Effector CD4-positive, alpha-beta T cell (primary cell): ENCODE measurements at places on chromosomes 1 and 21.
A peak's percentile ranks its signal among the peaks of the same experiment; 100 is the strongest.

- DNase-seq = no peak
Measured at GRCh38 chr1:232438476-232438875, 191.5 kb downstream of the SIPA1L2 start.

DNA sequence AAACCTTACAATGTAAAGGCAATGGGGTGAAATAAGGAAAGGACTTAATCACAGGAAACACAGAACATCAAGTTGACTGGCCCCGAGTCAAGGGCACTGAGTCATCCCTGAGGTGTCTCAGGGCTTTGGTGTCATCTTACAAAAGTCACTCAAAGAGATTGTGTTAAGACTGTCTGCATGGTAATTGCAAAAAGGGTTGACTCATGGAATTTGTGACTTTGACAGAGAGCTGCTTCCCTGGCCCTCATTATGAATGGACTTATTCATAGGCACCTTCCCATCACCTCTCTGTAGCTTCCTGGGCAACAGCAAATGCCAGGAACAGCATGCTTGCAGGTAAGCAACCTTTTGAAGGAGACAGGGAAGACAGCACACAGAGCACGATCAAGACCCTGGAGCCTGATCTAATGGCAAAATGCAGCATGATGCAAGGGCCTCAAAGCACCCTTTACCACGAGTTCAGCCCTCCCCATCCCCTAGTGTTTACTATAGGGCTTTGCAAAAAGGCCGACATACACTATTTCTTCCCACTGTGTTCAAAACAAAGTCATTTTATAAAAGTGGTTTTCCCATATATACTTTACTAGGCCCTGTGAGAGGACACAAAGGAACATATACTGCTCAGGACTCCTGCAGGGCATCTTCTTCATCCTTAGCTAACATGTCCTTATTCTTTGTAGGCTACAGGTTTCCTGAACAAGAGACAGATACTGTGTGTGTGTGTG is 17.1 kb downstream of the ZP4 start:
- no peak for DNase-seq

GRCh38 chr21:46211376-46211775 is 17.2 kb downstream of the LSS start:
- no peak for DNase-seq

DNA sequence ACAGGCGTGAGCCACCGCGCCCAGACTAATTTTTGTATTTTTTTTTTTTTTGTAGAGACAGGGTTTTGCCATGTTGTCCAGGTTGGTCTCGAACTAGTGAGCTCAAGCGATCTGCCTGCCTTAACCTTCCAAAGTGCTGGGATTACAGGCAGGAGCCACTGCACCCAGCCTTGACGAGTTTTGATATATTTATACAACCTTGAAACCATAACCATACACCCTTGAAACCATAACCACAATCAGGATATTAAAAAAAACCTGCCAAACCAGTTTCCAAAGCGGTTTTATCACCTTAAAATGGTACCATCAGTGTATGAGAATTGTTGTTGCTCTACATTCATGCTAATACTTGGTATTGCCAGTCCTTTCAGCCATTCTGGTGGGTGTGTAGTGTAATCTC is 3.7 kb upstream of the PHACTR4 start:
- no peak for DNase-seq

DNA sequence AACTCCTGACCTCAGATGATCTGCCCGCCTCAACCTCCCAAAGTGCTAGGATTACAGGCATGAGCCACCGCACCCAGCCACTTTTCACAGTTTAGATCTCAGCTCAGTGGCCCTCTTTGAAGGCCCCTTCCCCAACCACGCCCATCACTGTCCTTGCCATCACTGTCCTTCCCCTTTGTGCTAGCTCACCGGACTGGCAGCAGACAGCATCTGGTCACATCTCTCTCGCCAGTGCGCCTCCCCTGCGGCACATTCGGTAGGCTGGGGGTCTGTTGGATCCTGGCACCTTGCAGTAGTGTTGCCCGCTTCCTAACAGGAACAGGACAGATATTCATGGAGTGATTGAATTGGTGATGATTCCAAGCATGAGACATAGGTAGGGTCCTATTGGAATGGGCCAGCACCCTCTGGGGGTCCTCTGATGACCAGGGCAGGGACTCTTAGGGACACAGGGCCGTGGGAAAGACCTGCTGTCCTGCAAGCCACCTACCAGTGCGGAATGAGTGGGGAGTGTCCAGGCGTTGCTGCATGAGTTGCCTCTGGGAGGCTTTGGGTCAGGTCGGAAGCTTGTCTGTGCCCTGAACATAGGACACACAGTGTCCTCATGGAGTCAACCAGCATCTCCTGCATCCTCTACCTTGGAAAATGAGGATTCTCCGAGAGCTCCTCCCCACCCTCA is 178.8 kb upstream of the VAMP3 start:
- no peak for DNase-seq

DNA sequence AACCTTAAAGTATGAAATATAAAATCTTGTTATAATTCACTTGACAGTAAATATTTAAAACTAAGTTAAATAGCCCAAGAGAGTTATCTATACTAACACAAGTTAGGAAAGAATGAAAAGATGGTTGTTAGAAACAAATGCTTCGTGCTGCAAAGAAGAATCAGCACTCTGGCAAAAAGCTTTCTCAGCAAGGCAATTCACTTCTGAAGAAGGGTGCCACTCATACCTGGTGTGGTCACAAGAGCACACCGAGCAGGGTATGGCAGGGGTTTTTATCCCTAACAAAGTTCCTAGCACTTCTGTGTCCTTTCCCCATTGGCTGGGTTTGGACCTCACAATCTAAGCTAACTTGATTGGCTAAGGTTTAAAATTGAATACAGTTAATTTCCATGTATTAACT is 121.0 kb downstream of the MAGI3 start:
- no peak for DNase-seq

- no peak for DNase-seq
Measured at GRCh38 chr1:116907351-116907750, 2.4 kb upstream of the PTGFRN start.

DNA sequence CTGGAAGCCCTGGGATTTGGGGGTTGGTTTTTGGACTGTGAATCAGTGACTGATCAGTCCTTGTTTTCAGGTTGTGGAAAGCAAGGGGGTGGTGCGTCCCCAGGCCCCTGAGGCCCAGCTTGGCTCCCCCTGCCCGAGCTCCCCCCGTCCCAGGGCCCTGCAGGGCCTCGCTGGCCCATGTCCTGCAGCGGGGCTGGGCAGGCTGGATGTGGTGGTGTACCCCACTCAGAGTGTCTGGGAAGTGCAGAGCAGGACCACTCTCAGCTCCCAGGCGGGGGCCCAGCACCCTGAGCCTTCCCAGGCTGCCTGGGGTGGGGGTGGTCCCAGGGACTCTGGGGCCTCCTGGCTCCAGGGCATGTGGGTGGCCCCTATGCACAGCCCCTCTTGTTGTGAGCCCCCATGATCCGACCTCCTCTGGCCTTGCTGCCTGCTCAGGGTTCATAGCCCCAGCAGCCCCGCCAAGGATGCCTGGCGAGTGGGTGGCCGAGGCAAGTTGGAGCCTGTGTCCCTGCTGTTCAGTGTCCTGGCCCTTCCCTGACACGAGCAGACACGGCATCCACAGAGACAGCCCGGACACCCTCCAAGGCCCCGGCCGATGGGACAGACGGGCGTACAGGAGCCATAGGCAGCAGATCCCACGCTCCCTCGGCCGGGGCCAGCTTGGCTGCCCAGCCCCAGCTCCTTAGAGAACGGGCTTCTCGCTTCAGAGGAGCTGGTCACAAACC is 37.9 kb downstream of the SLX9 start:
- no peak for DNase-seq

DNA sequence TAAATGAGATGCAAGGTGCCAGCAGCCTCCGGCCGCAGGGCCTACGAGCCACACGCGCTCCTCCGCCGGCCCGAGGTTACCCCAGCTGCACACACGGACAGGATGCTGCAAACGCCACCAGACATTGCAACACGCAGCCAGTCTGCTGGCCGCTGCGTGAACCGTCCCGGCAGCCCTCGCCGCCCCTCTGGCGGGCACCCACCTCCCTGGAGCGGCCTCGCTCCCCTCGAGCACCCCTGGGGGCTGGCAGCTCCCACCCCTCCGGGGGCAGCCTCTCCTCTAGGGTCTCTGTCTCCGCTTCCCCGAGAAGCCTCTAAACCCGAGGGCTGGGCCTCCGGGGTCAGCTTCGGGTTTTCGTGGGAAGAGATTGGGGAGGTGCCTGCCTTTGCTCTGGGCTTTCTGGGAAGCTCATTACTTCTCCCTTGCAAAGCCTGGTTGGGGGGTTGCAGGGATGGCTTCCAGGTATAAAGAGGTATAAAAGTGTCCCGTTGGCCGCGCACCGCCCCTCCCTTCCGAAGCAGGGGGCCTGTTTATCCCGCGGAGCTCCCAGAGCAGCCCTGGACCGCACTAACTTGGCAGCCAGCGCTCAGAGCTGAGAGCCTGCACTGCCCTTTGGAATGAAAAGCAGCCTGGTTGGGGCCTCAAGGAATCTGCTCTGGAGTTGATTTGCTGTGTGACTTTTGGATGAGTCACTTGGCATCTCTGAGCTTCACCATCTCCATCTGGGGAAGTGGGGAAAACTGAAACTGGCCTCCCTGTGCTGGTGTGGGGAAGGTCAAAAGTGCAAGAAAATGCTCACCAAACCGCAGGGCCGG is 21.8 kb downstream of the DHRS3 start:
- DNase-seq = no peak

GRCh38 chr1:163673759-163674151 is 352.0 kb downstream of the NUF2 start:
- DNase-seq = no peak

DNA sequence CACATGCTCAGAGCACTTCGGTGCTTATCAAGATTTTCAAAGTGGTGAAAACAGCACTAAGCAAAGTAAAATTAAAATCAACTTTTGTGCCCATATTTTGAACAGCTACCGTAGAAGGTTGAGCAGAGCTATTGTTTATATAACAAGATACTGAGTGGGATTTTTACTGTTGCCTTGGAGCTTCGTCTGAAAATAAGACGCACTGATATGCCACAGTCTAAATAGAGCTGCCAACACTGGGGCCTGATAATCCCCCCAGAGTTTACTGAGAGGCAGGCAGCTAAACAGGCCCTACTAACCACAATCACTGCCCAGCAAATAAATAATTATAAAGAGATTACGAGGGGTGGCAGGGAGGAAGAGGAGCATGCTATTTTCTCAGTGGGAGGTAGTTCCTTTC is 650 bp upstream of the CCDC190 start:
- DNase-seq = no peak

DNA sequence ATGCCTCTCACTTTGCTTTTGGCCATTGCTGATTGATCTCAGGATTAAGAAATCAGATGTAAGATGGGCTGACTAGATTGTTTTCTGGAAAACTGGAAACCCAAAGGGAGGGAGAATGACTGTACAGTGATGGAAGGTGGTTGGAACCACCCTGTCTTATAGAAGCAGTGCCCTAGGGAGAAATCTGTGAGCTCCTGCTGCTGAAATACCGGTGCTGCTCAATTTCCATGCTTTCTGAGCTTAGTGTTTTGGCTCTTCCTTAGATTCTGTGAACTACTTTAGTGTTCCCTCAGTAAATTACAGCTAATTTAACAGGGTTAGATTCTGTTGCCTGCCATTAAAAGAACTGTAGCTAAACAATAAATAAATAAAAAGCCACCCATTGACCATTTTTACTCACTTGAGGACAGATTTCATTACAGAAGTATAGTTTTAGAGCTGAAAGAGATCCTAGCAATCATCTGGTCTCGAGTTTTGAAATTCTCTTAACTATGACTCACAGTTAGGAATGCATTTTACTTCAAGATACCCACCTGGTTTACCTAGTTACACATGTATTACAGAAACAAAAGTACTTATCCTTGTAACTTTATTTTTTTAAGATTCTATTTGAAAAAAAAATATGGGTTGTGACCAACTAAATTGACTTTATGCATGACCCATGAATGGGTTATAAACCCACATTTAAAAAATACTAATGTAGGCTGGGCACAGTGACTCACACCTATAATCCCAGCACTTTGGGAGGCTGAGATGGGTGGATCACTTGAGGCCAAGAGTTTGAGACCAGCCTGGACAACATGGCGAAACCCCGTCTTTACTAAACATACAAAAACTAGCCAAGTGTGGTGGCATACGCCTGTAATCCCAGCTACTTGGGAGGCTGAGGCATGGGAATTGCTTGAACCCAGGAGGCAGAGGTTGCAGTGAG is 33.2 kb downstream of the CAMSAP2 start:
- DNase-seq = no peak

- DNase-seq = no peak
Measured at GRCh38 chr21:14271053-14271452, 55.1 kb downstream of the RBM11 start.

GRCh38 chr1:24191860-24192259 is 4.8 kb upstream of the IFNLR1 start:
- no peak for DNase-seq

GRCh38 chr21:43767984-43768867 is 7.9 kb downstream of the CSTB start:
- no peak for DNase-seq

- no peak for DNase-seq
Measured at GRCh38 chr1:222583079-222583478, 6.7 kb downstream of the TAF1A start.

DNA sequence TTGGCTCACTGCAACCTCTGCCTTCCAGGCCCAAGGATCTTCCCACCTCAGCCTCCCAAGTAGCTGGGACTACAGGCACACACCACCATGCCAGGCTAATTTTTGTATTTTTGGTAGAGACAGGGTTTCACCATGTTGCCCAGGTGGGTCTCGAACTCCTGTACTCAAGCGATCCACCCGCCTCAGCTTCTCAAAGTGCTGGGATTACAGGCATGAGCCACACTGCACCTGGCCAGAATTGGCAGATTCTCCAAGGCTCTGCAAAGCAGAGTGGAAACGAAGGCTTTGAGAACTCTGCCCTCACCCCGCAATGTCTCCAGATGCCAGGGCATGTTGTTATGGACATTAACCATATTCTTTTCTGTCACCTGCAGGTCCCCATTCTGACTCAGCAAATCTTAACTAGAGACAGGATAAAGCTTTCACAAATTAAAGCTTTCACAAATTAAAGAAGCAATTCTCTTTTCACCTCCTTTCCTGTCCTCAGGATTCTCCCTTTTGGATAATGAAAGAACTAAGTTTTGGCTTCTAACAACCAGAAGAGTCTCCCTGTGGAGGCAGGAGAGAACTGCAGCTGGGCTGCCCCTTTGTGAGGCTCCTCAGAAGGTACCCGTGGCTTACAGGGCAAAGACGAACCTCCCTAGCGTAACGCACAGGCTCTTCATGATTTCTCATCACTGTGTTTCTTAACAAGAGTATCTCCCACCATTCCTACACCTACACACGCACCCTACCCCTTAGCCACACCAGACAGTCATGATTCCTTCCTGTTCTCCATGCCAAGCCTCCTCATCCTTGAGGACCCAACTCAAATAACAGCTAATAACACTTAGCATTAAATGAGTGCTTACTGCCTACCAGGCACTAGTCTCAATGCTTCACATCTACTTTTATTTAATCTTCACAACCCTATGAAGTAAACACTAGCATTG is 29.8 kb downstream of the GPA33 start:
- no peak for DNase-seq

DNA sequence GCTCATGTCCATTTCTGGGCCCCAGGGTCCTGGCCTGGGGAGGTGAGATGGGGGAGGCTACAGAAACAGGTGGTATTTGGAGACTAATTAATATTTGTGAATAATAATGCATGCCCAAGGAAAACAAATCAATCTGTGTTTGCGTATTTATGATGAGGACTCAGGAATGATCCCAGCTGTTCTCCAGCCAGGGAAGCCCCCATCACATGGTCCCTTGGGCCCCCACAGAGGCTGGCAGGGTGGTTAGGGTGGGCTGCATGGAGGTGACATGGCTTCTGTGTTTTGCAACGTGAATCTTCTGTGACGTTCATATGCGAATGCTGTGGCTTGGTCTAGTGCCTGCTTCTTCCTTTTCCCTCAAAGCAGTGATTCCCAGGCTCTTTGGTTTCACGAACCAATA is 10.5 kb downstream of the PTPRF start:
- no peak for DNase-seq

- peak; percentile 10 for DNase-seq
Measured at GRCh38 chr1:19762175-19762779, 37.4 kb downstream of the TMCO4 start.
